RPMI7951 (cell line): ENCODE measurements at places on chromosomes 2 and 18.

DNA sequence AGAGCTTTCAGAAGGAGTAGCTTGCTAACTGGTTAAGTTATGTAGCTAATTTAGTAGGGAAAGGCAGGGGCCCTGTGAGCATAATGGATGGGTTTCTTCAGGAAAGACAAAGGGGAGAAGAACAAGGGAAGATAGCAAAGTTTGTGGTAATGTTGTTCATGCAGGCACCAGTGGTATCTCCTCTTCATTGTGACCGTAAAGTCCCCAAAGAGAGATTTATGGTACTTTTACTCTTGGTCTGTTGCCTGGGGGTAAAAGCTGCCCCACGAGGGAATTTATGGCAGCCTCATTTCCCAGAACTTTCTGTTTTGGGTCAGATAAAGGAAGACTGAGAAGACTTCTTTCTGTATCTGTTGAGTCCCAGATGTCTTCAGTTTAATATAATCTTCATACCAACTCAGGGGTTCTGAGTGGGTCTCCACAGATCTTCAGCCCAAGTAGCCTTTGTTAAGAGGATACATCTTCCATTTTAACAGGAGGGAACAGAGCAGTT, 27.5 kb downstream of the MALT1 start:
- DNase-seq = no peak

- no peak for DNase-seq
These were observed 77.6 kb upstream of the RBM44 start for GRCh38 chr2:237720957-237721356.

GRCh38 chr2:178830451-178830850, 23.2 kb upstream of the TTN start:
- no peak for DNase-seq

GRCh38 chr2:219216535-219216915, 2.2 kb downstream of the ABCB6 start:
- no peak for DNase-seq
